ENCODE measurements at places on chromosomes 12 and 14.

DNA sequence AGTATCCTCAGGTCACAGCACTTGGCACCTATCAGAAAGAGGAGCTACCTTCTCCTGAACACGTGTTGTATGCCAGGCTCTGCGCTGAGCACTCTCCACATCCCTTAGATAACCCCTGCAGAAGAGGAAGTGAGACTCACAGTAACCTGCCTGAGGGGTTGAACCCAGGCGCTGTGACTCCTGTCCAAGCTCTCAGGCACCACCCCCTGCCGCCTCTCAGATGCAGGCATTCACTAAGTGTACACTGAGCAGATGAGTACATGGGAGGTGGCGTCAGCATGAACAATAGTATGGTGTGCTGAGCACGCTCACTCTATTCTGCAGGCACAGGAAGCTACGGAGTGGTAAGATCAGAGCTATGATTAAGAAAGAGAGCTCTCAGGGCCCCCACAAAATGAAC, 21.0 kb upstream of the RIC8B start:
- DNase-seq: no peak

- no peak for DNase-seq
These were observed 195.5 kb upstream of the DAAM1 start for GRCh38 chr14:58992935-58993334.

- DNase-seq: no peak
These were observed 91.7 kb upstream of the BMP4 start for GRCh38 chr14:54048311-54048710.

DNA sequence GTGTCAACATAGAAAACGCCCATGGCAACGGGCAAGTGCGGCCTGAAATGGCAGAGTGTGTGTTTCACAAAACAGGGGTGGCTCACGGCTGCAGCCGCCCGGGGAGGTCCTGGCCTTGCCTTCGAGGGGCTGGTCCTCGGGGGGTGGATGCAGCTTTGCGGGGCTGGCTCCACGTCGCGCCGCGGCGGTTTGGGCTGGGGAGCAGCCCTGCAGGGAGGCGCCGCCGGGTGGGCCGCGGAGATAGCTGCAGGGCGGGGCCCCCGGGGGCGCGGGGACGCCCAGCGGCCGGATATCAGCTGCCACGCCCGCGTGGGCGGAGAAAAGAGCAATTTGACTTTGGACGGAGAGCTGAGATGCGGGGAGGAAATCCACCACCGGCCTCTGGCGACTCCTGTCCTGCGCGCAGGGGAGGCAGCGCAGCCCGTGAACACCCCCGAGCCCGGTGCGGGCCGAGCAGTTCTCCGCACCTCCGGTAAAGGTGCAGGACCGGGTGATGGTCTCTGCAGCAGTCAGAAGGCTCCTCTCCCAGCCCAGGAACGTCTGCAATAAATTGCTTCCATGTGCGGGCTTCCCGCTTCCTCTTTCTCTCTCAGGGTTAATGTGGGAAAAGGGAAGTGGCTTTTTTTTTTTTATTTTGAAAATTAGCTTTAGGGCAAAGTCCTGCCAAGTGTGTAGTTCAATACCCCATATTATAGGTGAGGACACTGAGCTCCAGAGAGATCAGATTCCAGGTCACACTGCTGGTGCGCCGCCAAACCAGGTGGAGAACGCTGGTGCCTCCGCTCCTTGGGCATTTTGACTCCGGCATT, 110.5 kb downstream of the ARF6 start:
- no peak for DNase-seq
